ENCODE measurements at places on chromosomes 5 and 9.

DNA sequence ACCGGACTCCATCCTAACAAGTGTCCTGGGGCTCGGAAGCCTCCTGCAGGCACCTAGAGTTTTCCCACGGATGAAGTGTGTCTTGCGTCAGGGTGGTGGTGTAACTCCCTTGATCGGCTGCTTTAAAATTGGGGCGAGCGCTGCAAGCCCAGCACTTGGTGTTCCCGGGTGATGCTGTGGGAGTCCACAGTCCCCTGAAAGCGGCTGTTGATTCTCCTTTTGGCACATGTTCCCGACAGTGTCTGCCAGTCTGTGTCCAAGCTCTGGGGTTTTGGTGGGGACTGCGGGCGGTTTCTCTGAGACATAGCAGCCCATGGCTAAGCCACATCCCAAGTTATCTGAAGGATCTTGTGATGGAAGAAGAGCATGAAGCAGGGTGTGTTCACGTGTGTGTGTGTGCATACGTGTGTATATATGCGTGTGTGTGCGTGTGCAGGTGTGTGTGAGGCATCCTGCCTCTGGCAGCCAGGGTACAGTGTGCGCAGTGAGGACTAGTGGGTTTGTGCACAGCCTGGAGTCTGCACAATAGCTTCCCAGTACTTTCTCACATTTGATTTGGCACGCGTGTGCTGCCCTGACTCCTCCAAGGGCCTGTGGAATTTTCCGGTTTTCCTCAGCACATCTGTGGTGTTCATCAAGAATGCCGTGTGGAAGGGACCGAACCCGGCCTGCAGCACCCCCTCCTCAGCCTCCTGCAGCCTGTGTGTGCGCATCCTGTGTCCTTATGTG is 16.9 kb downstream of the SLC25A48 start:
- DNase-seq, result no peak

DNA sequence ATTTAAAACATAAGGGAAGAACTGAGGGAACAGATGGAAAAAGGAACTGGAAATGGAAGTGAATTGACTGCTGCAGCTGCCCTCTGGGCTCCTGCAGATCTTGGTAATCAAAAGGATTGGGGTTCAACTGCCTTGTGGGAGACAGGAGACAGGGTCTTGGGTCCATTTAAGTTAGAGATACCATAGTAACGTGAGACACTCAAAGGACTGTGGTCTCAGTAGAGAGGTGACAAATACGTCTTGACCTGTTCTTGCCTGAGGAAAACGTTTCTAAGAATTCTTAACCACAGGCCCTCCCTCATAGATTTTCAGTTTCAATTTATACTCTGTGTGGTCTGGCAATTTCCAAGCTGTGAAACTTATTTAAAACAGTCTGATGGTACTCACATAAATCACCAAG is 100.8 kb upstream of the DHFR start:
- no peak for DNase-seq

DNA sequence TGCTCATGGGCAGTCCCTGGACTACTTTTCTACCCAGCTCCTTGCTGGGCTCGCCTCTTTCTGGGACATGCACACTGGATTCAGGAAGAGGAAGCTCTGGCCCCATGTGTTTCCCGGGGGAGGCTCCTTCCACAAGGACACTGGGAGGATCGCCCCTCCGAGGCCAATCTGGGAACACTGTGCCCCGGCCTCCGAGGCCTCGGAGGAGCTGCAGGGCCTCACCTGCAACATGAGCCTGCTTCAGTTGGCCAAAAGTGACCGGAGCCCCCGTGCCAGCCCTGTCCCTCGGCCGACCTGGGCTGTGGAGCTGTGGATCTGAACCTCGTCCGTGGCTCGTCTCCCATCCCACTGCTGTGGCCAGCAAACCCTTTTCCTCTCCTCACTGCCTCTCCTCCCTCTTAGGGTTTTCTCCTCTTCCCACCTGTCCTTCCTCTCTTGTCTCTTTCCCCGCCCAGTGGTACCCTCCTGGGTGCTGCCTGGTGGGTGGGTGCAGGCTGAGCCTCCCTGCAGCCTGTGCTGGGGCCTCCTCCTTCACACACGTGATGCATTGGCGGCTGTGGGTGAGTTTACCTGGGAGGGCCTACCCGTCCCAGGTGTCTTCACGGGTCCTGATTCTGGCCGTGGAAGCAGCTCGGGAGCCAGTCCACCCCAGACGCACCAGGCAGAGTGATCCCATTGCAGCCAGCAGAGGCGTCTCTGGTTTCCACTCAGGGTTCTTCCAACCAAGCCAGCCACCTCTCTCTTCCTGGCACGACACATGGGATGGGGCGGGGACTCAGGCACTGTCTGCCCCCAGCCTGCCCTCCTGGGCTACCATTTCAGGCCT is 241.8 kb downstream of the CACNA1B start:
- no peak for DNase-seq

DNA sequence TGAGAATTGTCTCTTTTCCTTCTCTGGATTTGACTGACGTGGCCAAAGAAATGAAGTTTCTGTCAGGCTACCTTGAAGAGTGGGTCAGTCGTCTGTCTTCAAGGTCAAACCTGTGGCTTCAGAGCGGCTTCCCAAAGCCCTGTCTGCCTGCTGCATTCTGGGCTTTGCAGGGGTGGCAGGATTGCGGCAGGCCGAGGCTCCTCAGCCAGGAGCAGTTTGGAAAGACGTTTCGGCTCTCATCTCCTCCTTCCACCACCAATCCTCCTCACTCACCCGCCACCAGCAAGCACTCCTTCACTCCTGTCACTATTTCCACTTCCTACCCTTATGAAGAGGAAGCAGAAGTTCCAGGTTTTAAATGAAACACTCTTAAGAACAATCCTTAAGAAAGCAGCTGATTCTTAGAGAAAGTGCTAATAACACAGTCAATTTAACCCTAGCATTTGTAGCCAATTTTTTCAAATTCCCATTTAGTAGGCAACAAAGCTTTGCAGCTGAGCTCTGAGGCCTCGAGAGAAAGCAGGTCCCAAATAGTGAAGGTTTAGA is 351.7 kb downstream of the ZNF608 start:
- DNase-seq, result no peak

GRCh38 chr9:14218253-14218652 is 95.7 kb downstream of the NFIB start:
- no peak for DNase-seq

GRCh38 chr5:88892669-88893068 is 9.7 kb upstream of the MEF2C start:
- no peak for DNase-seq

GRCh38 chr5:38259062-38259808 is 876 bp downstream of the EGFLAM start:
- no peak for DNase-seq

DNA sequence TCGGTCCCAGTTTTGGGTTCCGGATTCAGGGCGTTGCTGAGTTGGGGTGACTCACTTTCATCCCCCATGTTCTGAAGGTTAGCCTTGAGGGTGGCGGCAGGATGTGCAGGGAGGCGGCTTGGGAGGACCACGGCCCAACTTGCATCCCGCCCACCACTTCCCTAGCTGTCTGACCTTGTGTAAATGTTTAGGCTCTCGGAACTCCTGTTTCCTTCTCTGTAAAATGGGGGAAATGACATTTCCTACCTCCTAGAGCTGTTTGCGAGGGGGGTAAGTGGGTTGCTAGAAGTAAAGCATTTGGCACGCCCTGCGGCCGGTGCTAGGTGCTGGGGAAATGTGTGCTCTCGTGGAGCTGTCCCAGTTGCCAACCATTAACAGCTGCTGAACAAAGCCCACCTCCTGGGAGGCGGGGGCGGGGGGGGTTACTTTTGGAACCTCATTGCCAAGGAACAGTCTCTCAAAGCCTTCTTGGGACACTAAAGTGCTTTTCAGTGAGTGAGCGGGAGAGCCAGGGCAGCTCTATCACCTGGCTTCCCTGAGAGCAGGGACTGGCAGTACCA is 27.5 kb downstream of the PTGES2 start:
- no peak for DNase-seq

GRCh38 chr9:99030610-99031109 is 74.3 kb upstream of the TGFBR1 start:
- no peak for DNase-seq

DNA sequence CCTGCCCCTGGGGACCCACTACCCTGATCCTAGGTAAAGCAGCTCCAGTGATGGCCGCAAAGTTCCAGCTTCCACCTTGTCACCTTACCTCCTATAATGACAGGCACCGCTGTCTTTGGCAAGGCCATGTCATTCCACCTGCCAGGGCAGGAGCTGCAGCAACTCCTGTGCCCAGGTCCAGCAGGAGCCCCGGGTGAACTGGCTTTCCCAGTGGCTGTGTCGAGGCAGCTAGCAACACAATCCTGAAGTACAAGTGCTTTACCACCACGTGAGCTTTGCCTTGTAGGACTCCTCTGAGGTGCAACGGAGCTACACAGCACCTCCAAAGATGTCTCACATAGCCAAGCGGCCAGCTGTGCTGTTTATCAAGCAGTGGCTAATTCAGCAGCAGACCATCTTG is 20.7 kb upstream of the MGAT1 start:
- no peak for DNase-seq

GRCh38 chr9:99399474-99399873 is 177.4 kb downstream of the SEC61B start:
- DNase-seq, result no peak

DNA sequence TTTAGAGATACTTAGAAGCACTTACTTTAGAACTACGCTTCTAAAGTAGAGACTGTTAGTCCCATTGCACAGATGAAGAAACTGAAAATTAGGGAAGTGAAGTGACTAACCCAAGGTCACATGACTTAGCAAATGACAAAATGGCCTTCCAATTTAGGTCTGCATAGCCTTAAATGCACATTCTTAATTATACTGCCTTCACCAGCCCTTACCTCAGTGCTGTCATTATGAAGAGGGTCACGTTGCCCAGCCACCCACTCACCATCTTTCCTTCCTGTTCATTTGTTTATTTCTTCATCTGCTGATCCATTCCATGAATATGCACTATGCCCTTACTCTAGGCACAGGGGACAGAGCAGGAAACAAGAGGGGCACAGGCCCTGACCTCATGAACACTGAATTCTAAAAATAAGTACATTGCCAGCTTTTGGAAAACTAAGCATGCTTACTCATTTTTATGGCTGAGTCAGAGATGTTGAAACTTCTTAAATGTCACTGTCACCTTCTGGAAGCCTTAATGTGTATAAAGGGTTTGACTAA is 8.6 kb downstream of the HAVCR2 start:
- no peak for DNase-seq

- no peak for DNase-seq
These were observed 66.8 kb downstream of the ADCY2 start for GRCh38 chr5:7462758-7463157.

- no peak for DNase-seq
These were observed 143.7 kb downstream of the TRIO start for GRCh38 chr5:14286574-14287421.

DNA sequence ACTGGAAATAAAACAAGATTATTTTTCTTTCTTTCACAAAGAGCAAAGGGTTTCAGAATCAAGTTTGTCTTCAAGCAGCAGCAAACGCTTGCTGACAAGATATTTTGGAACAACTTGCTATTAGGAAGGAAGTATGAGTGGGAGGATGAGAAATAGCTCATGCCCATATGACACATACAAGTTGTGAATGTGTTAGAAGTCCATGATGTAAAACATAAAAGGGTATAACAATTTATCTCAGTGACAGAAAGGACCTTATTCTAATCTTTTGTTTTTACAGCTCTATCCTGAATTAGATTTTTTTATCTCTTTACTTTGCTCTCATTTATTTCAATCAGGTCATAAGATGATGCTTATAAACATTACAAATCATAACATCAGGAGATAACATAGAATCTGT is 516.6 kb upstream of the MEF2C start:
- DNase-seq, result no peak

DNA sequence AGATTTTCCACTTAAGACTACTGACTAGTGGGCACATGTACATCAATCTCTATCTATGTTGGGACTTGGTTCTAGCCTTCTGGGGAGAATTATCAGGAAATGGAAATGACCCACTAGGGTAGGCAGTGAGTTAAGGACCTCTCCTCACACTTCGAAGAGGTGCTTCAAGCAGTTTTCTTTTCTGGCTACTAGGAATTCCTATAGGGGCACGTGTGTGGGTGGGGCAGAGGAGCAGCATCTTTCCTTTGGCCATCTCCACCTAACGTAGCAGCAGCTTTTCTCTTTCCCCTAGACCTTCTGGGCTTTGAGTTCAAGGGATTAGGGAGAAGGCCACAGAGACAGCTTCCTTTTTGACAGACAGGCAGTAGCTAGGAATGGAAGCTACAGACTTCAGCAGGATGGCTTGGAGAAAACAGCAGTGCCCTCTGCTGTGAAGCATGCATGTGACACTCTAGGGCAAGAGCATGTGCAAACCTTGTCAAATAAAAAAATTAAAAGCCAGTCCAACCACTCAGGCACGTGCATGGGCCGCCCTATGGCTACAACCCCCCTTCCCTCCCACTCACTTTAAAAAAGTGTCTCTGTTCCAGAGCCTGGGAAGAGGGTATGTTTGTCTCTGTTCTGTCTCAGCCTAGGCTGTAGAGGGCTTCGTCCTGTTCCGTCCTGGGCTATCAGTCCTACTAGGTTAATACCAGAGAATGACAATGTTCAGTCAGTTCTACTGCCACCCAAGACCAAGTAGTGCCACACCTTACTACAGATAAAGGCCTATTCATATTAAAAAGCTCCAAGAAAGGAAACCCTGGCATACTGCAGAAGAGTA is 8.7 kb upstream of the GFRA3 start:
- DNase-seq, result no peak

Data from activated T-helper 1 cell treated with anti-CD3 and anti-CD28 coated beads, Interleukin-2, amount 50 U/mL, for 16 hours (primary cell).